M059J (cell line): ENCODE measurements at places on chromosomes 3 and 15. TPM values are rescaled to one million over a fixed set of nuclear protein-coding genes. Genes with fewer than 3 reads are reported as not detected.

The ITGB5 gene
- 182 and 224 TPM in 2 replicates for total RNA-seq

The ANKRD34C gene
- not detected in 2 replicates for total RNA-seq

The PODXL2 gene
- 18.6 and 19.9 TPM in 2 replicates for total RNA-seq

The APOD gene
- not detected in 2 replicates for total RNA-seq

The GOLGA8T gene
- not detected in 2 replicates for total RNA-seq

DNA sequence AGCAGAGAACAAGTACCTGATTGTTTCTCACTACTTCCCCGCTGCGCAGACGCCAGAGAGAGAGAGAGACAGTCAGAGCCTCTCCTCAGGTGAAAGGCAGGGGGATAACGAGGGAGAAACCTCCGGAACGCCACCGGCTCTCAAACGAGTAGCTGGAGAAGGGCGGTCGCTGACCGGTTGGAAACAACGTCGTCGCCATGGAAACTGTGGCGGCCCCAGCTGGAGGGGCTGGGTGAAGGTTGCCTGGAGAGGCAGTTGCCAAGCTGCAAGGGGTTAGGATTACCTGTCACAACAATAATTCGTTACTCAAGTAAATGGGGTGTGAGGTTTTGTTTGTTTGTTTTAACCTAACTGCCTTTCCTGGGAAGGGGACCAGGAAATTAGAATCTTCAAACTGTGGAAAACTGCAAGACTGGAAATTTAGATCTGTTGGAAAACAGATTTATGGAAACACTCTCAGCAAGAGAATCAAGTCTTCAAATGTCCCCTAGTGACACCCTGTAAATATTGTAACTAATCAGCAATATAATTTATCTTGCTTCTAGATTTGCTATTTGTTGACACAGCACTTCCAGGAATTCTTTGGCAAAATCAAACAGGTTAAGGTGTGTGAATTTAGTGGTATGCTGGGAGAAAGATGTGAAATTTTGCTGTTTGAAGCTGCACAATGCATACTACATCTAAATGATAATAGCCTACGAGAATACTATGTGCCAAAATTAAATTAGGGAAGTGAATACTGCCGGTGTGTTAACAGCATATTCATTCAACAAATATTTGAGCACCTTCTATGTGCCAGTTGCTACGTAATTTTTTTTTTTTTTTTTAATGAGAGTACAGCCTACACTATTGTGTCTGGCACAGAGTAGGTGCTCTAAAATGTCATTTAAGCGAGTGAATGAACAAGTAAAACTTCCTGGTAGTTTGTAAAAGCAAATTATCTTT is at the start of gene DNAH12:
DNAH12 (minus strand) TSS at position 164 of the 945 bp plus-strand sequence. CDS start 1,474 bp downstream, outside the sequence.
- DNase-seq: peak; percentile 70

- no peak for DNase-seq
Measured at GRCh38 chr3:41073190-41073589, 126.1 kb upstream of the CTNNB1 start.

- no peak for DNase-seq
Measured at GRCh38 chr3:72395776-72396311, 452.4 kb downstream of the SHQ1 start.

DNA sequence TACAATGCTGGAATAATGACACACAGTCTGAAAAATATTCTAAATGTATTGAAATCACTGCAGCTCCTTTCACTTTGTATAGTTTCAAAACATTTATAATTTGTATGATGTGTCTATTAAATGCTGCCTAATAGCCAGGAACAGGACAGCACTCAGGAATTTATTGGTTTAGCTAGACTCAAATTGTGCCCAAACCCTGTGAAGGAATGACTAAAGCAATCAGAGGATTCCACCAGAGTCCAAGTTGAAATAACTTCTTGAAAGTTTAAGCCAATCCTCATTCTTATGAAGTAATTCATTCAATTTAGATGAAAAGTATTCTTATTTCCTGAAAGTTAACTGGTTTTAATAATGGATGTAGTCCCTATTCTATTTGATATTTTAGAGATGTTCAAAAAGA is 267.0 kb downstream of the ZMAT3 start:
- no peak for DNase-seq

GRCh38 chr3:50205413-50206276 is 574 bp downstream of the SLC38A3 start:
- DNase-seq: no peak

DNA sequence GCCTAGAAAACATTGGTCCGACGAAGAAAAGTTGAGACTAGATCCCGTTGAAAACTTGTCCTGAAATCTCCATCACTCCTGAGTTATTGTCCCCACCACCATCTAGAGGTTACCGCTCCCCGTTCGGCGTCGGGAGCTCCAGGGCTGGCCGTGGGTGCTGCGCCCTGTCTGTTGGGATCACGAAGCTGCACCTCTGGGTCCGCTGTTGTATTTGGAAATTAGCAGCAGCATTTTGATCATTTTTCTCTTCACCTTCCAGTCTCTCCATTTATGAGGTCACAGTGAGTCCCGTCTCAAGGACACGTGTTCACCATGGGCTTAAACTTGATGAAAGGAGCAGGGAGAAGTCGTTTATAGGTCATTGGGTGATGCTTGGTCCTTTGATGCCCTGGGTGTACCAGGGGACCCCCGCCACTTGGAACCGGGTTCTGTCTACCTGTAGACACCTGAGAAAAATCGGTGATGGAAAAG is 565 bp downstream of the MANF start:
- peak; percentile 12 for DNase-seq

- DNase-seq: no peak
Measured at GRCh38 chr3:49199239-49199899, 28.0 kb downstream of the KLHDC8B start.

GRCh38 chr3:148466143-148466542 is 231.6 kb upstream of the AGTR1 start:
- peak; percentile 67 for DNase-seq

DNA sequence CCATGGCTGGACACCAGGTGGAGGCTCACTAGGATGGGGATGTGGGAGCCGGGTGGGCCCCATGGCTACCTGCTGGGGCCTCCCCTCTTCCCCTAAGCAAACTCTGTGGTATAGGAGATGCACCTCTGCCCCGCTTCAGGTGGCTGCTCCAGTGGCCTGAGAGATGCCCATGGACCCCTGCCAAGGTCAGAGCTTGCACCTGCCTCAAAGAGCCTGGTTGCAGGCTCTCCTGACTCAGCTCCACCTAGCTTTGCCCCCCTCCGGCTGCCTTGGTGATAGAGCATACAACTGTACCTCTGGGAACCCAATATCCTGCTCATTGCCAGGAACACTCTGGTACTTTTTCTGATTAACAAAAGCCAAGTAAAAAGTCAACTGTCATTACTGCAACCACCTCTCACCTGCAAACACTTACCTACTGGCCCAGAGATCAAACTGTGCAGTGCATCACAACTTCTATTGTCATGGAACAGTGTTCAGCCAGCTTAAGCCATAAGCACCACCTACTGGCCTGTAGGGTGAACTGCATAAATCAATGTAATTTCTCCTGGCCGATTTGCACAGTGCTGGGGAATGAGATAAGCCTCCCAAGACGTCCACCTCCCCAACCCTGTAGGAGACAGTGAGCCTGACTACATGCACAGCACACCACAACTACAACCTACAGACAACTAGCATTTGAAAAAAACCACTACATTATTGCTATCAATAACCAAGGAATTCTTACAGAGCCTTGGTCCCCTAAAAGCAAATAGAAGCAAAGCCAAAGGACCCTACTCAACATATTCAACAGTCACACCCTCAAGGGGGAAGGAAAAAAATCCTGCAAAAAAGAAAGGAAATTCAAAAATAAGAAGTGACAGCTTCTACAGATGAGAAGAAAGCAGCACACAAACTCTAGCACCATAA is 352.4 kb upstream of the ARHGEF26 start:
- DNase-seq: peak; percentile 37

DNA sequence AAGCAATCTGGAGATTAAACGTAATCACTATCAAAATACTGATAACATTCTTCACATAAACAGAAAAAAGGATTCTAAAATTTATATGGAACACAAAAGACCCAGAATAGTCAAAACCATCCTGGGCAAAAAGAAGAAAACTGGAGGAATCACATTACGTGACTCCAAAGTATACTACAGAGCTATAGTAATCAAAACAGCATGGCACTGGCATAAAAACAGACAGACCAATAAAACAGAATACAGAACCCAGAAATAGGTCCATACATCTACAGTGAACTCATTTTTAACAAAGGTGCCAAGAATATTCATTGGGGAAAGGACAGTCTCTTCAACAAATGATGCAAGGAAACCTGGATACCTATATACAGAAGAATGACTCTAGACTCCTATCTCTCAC is 621.9 kb upstream of the CCDC54 start:
- no peak for DNase-seq

GRCh38 chr15:91413142-91413541 is 313.1 kb downstream of the SV2B start:
- peak; percentile 30 for DNase-seq

GRCh38 chr15:80600626-80601025 is 94.5 kb upstream of the ABHD17C start:
- DNase-seq: no peak

DNA sequence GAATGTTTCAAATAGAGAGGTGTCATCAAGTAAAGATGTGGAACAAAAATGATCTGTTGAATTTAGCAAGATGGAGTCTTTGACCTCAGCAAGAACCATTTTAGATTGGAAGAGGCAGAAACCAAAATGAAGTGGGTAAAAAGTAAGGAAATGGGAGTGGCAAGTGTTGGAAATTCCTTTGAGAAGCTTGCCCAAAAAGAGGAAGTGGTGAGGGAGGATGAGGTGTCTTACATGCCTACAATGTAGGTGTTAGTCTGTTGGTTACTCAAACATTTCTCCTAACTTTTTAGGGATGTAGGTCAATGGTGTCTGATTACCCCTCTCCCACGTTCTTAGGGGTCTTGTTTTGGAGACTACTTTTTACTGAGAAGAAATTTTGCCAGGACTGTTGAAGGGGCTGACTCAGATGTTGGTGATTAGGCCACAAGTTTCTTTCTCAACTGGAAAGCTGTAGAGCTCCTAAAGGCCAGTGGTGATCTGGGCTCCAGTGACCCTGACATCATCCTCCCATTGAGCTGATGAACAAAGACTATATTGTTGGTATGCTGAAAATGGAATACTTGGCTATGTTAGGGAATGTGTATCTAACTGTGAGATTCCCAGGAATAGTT is 5.1 kb downstream of the PPP2R3A start:
- peak; percentile 76 for DNase-seq

DNA sequence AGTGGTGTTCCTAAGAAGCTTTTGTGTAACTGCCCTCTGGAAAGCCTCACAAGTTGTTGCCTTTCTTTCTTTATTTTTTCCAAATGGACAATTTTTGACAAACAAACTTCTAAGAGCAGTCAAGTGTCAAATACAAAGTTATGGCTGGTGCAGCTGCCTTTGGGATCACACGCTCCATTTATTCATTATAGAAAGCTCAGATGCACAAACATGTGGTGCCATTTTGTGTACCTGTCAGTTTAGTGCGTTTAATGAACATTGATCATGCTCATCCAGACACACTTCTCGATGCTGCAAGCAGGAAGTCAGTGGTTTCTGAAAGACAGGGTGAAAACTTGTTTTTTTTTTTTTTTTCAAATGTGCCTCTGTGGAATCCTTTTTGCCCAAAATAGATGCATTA is 324.5 kb downstream of the CNTN4 start:
- no peak for DNase-seq

DNA sequence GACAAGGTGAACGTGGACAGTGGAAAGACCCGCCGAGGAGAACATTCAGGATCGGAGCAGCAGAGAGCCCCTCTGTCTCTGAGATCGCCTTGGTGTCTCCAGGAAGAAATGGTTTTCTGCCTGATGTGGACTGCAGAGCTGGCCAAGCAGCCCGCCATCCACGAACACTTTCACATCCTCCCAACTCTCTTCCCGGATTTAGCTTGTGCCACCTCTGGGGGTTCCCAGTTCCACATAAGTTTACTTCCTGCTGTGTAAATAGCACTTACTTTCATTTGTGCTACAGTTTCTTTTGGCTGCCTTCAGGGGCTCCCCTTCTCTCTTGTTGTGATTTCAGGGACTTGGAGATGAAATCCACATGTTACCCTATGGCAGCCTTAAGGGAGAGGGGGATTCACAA is 48.4 kb downstream of the SEMA5B start:
- no peak for DNase-seq

GRCh38 chr15:38038659-38039442 is 104.4 kb downstream of the TMCO5A start:
- DNase-seq: peak; percentile 75

- no peak for DNase-seq
Measured at GRCh38 chr3:73009750-73010149, 13.1 kb downstream of the PPP4R2 start.
